Common myeloid progenitor, CD34-positive (primary cell): ENCODE measurements at places on chromosomes 12 and 14.
A peak's percentile ranks its signal among the peaks of the same experiment; 100 is the strongest.

GRCh38 chr12:129193263-129193871 is 340.1 kb downstream of the GLT1D1 start:
- no peak for DNase-seq

GRCh38 chr14:55713486-55713885 is 133.5 kb downstream of the KTN1 start:
- DNase-seq = no peak

- peak; percentile 23 for DNase-seq
Measured at GRCh38 chr14:90368946-90369721, 27.7 kb upstream of the CALM1 start.

DNA sequence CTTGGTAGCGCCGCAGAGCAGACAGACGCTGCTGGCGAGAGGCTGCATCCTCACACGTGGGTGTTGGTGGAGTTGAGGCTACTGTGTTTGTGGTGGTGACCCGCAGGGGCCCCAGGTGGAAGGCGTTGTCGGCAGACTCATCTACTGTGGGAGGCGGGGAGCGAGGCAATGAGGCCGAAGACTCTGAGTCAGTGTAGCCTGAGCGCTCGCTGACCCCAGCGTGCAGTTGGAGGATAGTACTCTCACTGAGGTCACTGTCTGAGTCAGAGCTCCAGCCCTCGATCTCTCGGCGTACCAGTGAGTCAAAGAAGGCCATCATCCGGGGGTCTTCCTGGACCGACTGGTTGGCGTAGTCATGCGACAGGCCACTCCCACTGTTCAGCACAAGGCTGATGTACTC is 76.0 kb upstream of the ACTN1 start:
- DNase-seq = no peak
